Stimulated activated CD4-positive, alpha-beta T cell treated with anti-CD3 and anti-CD28 coated beads, Interleukin-1b, Interleukin-23, amount 100 ng/mL, for 1 hour (primary cell): ENCODE measurements at places on chromosomes 4 and X.

DNA sequence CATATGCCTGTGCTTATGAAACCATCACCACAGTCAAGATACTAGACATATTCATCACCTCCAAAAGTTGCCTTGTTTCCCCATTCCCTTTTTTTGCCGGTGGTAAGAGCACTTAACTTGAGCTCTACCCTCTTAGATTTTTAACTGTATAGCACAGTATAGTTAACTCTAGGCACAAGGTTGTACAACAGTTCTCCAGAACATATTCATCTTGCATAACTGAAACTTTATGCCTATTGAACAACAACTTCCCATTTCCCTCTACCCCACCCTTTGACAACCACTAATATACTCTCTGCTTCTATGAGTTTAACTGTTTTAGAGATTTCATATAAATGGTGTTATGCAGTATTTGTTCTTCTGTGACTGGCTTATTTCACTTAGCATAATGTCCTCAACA is 119.3 kb downstream of the ASB9 start:
- DNase-seq = no peak

- DNase-seq = no peak
Measured at GRCh38 chrX:39764441-39764914, 333.3 kb downstream of the BCOR start.

DNA sequence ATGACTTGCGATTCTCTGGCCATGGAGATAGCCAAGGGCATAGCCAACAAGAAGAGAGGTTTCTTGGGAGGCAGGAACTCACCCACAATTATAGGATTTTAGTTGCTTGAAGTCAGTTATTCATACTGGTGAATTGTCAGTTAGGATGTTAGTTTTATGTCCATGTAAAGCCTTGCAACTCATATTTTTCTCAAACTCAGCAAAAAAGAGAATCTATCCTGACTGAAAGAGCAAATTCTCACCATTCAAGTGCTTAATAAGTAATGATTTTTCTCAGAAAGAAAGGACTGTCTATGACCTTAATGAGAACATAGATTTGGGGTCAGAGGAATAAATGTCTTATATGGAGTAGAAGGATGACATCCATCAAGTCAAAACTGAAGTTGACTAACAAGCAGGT is 934.5 kb downstream of the STPG2 start:
- DNase-seq = no peak

DNA sequence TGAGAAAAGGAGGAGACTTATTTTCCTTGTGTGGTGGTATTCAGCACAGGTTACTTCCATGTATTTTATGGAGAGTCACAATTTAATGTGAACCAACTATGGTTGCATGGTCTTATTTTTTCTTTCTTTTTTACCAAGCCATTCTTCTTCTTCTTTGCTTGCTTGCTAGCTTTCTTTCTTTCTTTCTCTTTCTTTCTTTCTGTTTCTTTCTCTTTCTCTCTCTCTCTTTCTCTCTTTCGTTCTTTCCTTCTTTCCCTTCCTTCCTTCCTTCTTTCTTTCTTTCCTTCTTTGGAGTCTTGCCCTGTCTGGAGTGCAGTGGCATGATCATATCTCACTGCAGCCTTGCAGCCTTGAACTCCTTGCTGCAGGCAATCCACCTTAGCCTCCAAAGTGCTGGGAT is 68.9 kb downstream of the DOCK11 start:
- no peak for DNase-seq

DNA sequence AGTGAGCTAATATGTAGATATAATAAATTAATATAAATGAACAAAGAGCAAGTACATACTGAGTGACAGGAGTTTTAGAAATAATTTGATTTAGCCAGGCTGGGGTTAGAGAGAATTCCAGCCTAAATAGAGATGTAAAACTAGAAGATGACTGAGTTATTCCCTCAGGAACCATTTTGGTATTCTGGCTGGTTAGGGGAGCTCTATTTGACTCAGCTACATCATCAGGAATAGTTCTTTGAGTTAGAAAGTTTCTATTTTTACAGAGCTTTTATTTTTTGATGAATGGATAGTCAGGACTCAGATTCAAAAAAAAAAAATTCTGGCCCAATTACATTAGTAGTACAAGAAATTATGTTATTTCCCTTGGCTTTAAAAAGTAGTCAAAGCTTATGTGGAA is 180.4 kb upstream of the MID1 start:
- no peak for DNase-seq

DNA sequence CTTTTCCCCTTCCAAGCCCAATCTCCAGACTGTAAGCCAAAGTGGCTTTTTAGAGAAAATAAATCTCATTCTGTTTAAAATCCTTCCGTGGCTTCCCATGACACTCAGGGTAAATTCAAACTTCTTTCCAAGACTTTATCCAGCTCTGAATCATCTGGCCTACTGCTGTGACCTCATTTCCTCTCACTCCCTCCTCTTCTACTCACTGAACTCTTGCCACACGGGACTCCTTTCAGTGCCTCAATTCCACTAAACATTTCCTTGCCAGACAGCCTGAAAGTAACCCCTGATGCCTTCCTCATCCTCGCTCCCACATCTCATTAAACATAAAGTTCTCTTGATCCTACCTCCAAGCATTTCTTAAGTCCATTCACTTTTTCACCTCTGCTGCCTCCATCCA is 27.8 kb upstream of the RNF128 start:
- no peak for DNase-seq

GRCh38 chrX:11040405-11040804 is 70.7 kb upstream of the HCCS start:
- DNase-seq = no peak
